ENCODE measurements at places on chromosomes 3 and 15.

DNA sequence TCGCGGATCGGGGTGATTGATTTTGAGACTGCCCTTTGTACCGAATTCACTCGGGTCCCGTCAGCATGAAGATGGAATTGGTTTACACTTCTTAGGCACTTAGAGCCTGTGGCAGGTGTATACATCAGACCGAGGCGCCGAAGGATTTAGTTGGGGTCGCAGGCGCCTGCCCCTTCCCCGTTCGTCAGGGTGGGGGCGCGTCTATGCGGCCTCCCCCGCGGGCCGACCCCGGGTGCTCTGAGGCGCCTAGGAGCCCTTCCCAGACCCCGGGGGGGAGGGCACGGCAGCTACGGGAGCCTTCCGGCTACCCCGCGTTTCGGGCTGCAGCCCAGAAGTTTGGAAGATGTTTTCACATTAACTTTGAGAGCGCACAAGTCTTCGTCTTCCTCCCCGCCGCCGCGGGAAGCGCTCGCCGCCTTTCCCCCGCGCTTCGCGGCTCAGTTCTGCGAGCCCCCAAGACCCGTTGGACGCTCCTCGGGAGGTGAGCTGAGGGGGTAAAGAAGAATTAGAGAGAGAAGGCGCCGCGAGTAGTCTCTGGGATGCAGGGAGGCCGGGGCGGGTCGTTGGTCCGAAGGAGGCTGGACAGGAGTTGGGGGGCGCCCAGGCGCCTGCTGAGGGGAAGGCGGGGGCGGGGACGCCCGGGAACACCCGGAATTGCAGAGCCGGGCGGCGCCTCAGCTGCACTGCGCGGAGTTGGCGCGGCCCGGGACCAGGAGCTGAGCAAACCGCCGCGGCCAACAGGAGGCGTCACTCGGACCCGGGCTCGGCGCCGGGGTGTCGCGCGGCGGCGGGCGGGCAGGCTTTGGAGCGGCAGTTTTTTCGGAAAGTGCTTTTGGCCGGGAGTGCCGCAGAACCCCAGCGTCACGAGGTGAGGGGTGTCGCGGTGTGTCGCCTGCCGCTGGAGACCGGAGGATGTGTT, 780 bp downstream of the TIPARP start:
- DNase-seq = peak; percentile 57

GRCh38 chr15:69540622-69541021, 88.0 kb downstream of the RPLP1 start:
- DNase-seq = no peak

GRCh38 chr3:52086976-52087663, 30.7 kb upstream of the DUSP7 start:
- DNase-seq = no peak

GRCh38 chr3:151483961-151484520, 23.2 kb upstream of the IGSF10 start:
- no peak for DNase-seq
